PC-9 (cell line): ENCODE measurements at places on chromosomes 6 and 20. TPM values are rescaled to one million over a fixed set of nuclear protein-coding genes. Genes with fewer than 3 reads are reported as not detected.

OTOR gene
- total RNA-seq = not detected in 2 replicates

VSX1 gene
- 0.65 and 1.5 TPM in 2 replicates for total RNA-seq

UST gene
- total RNA-seq = 3.9 and 4.2 TPM in 2 replicates

BMP7 gene
- total RNA-seq = 0.13 and 0.60 TPM in 2 replicates

KIF25 gene
- total RNA-seq = not detected in 2 replicates

- H3K36me3 ChIP-seq = no peaks in the 10 kb centered on the region
- H3K4me3 ChIP-seq = no peak overlapping the region
- DNase-seq = no peak
Observed at GRCh38 chr20:62707276-62707920, 1.2 kb upstream of the NTSR1 start.

GRCh38 chr20:35248641-35249475, 22.4 kb downstream of the MMP24 start:
- H3K36me3 ChIP-seq = no peaks in the 10 kb centered on the region
- no peak for DNase-seq
- no peaks in the 10 kb centered on the region for H3K4me1 ChIP-seq
- H3K4me3 ChIP-seq = no peak overlapping the region
- H3K27ac ChIP-seq = no peak overlapping the region
- no peaks in the 10 kb centered on the region for H3K27me3 ChIP-seq

DNA sequence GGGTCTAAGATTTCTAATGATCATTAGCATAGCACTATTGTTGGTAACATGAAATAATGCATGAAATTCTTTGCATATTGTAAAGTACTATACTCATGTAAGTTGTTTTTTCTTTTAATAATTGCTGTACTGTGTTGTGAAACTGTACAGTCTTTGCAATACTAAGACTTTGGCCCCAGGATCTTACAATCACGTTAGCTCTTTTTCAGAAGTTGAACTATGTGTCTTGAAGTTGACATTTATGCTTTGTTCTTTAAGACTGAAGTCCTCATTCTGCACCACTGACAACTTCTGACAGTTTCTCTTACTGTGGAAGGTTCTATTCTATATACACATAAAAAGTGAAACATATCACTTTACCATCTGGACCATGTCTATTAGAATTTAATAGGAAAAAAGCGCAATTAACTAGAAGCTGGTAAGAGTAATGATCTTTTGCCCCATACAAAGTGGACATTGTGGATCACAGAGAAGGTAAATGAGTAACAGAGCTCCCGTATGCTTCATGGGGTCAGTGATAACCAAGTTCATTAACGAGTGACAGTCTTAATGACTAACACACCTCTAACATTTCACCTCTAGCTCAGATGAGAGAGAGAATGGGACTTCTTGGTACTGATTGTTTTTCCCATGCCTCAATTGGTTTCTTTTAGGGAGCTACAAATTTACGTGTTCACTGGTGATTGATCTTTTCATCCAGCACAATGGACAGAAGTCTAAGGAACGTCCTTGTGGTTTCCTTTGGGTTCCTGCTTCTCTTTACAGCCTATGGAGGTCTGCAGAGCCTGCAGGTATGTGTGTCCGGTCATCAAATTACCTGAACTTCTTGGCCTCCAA, at the start of gene UNC93A:
Gene UNC93A, plus strand, starts transcription at position 530 of the 837 bp plus-strand sequence. Its CDS starts 175 bp downstream, at position 705.
- H3K4me1 ChIP-seq = no peaks in the 10 kb centered on the region
- DNase-seq = no peak
- no peaks in the 10 kb centered on the region for H3K36me3 ChIP-seq
- no peak within 1 kb of the TSS for H3K27ac ChIP-seq

DNA sequence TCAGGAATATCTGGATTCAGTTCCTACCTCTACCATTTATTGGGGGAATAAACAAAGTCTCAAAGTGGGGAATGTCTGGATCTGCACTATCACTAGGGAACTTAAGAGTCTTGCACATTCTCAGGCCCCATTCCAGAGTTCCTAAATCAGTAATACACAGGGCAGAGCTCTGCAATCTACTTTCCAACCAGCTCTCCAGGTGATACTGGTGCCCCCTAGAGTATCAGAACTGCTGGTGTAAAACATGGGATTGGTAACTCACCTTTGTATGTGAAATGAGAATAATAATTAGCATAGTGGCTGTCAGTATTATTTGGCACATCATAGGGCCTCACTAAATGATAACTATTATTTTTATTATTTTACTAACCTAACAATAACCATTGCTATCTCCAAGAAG, 278.8 kb upstream of the IMPG1 start:
- no peaks in the 10 kb centered on the region for H3K27me3 ChIP-seq
- no peak for DNase-seq
- no peaks in the 10 kb centered on the region for H3K4me1 ChIP-seq
- H3K27ac ChIP-seq = no peak overlapping the region
- H3K4me3 ChIP-seq = no peak overlapping the region
- no peaks in the 10 kb centered on the region for H3K36me3 ChIP-seq

DNA sequence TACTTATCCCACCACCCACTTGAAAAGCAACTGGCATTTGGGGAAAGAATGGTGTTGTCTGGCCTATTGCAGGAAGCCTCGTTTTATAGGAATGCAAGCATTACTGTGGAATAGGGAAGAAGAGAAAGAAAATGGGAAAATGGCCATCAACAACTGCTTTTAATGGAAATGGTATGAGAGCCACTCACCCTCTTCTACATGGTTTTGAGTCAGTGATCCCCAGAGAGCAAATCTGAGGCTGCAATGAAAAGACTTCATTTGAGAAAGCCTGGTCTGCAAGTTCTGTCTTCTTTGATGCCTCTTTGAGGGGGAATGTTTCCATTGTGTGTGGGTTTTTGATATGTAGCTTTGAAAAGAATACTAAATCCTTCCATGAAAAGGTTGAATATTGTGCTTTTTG, 172.3 kb upstream of the HDDC2 start:
- H3K4me3 ChIP-seq = no peak overlapping the region
- H3K4me1 ChIP-seq = no peaks in the 10 kb centered on the region

- H3K36me3 ChIP-seq = no peaks in the 10 kb centered on the region
- H3K4me3 ChIP-seq = no peak overlapping the region
- H3K27me3 ChIP-seq = peaks cover 55% of the 10 kb centered on the region
- DNase-seq = no peak
- H3K27ac ChIP-seq = no peak overlapping the region
- no peaks in the 10 kb centered on the region for H3K4me1 ChIP-seq
Observed at GRCh38 chr6:159527351-159527750, 165.7 kb downstream of the SOD2 start.

DNA sequence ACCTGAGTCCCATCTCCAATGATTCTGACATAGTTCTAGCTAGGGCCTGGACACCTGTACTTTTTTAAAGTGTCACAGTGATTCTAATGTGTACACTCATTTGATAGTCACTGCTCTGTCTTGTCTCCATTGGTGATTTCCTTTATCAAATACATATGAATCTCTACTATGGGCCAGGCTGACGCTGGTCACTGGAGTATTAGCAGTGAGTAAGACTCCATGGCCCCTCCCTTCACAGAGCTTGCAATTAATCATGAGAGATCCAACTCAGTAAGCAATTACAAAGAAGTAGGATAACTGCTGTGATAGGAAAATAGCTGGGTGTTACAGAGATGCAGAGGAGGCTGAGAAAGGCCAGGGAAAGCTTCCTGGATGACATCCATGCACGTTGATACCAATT, 19.3 kb upstream of the SASH1 start:
- H3K4me1 ChIP-seq = peaks cover 22% of the 10 kb centered on the region
- H3K4me3 ChIP-seq = no peak overlapping the region
- no peak overlapping the region for H3K27ac ChIP-seq
- no peak for DNase-seq
- no peaks in the 10 kb centered on the region for H3K36me3 ChIP-seq
- no peaks in the 10 kb centered on the region for H3K27me3 ChIP-seq

- peak; percentile 43 for DNase-seq
- H3K4me3 ChIP-seq = no peak within 1 kb of the TSS
- no peaks in the 10 kb centered on the region for H3K36me3 ChIP-seq
- H3K27me3 ChIP-seq = no peaks in the 10 kb centered on the region
Observed at GRCh38 chr20:45206725-45207124, at the start of gene SEMG1. TSS of gene SEMG1 (plus strand) at chr20:45207033. CDS start at chr20:45207054, 21 bp downstream.
